ENCODE measurements at places on chromosomes 6 and 20. TPM values are rescaled to one million over a fixed set of nuclear protein-coding genes. Genes with fewer than 3 reads are reported as not detected.

DNA sequence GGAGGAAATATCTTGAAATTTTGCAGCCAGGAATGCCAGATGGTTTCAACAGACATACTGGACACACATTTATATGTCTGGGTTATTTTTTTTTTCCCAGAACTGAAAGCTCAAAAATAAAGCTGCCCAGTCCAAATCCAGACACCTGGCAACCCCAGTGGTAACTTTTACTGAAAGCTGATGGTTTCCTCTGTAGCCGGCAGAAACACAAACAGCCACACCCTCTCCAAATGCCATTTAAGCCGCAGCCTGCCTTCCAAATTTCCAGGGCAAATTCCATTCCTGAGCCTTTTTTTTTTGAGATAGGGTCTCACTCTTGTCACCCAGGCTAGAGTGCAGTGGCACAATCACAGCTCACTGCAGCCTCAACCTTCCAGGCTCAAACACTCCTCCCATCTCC lies 6.5 kb upstream of the PREX1 start:
- DNase-seq: no peak

The EYS gene
- total RNA-seq: 0.31 TPM

The PRSS16 gene
- 0.67 TPM for total RNA-seq

- DNase-seq: no peak
Observed at GRCh38 chr6:161067749-161068148, 76.2 kb downstream of the MAP3K4 start.

DNA sequence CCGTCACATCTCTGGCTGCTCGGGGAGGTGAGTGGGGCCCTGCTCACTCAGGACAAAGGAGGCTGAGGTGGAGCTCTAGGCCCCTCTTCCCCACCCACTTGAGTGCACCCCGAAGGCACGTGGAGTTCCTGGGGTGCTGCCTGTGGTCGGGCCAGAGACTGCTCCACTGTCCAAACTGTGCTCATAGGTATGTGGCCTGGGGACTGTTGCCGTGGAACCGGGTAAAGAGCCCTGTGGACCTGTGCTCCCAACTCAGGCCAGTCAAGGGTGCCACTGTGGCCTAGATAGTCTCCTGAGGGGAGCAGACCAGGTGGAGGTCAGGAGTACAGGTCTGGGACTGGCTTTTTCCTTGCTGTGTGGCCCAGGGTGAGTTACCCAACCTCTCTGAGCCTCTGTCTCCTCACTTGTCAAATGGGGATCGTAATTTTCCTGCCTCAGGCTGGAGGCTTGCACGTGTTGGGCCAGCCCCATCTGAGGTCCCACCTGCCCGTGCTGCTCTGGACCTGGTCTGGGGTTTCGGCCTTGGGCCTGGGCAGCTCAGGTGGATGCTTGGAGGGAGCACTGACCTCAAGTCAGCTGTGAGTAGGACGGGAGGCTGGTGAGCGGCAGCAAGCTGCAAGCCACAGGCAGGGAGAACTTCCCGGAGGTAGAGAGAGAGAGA lies 12.4 kb upstream of the NPBWR2 start:
- peak; percentile 45 for DNase-seq
